ENCODE measurements at places on chromosomes 13 and 19.

DNA sequence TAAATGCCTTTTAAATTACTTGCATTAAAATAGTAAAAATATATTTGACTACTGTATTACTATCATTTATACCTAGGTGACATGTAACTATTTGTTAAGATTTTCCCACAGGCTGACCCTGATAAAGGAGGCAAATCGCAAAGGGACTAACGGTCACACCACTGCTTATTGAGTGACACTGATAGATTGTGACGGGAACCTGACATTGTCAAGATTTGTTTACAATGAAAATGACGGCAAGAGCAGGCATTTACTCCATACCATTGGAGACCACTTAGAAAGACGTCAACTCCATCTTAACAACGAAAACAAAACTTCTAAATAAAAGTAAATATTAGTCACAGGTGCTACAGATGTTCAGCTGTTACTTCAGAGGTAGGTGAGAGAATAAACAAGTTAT, 289.0 kb downstream of the DACH1 start:
- no peak for DNase-seq

DNA sequence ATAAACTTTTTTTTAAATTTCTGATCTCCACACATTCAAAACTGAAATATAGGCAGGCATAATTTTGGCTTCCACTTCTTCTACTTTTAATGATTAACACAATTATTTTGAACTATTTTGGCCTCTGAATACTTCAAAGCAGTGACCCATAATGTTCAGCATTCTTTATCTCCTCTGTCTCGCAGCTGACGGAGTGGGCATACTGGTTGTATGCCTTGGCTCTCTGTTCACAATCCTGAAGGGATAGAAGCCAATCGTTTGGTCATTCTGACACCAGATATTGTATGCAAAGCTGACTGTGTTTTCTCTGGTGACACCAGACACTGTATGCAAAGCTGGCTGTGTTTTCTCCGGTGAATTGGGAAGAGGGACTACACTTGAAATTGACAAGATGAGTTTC, 833.0 kb downstream of the EFNB2 start:
- no peak for DNase-seq

GRCh38 chr19:53772943-53773342, 51.2 kb downstream of the NLRP12 start:
- no peak for DNase-seq

DNA sequence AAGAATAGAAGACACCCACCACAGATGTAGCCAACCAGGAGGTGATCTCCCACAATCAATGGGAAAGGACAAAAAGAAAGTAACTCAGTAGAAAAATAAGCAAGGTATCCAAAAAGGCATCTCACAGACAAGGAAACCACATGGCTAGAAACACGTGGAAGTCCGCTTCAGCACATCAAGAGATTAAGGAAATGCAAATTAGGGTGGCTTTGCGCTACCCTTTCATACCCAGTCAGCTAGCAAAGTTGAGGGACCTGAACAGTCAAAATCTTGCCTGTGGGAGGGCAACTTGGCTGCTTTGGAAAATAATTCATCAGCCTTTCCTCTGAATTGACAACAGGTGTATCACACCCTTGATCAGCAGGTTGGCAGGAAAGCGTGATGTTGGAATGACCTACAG, 11.6 kb upstream of the UQCR11 start:
- no peak for DNase-seq

- peak; percentile 41 for DNase-seq
Measured at GRCh38 chr19:55437410-55437809, 5.7 kb downstream of the SHISA7 start.

DNA sequence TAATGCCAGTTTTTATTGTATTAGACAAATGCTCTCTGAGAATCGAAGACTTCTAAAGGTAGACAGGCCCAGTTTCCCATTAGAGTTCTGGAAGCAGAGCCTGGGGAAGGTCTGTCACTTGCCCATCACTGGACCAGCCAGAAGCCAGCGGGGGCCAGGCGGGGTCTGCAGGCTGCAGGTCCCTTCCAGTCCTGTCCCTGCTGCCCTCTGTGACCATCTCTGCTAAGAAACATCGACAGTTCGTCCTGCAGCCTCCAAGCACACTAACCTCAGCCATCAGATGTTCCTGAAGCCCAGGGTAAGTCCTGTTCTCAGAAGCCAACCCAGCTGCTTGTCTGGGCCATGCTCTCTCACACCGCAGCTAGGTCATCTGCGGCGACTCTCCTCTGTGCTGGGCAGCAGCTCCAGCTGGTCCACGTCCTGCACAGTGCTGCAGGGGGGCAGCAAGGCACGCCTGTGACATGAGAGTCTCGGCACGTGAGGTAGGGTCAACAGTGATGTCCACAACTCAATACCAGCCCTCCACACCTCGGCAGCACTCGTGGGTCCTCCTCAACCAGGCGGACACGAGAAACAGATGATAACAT, 2.9 kb upstream of the ADPRHL1 start:
- no peak for DNase-seq

DNA sequence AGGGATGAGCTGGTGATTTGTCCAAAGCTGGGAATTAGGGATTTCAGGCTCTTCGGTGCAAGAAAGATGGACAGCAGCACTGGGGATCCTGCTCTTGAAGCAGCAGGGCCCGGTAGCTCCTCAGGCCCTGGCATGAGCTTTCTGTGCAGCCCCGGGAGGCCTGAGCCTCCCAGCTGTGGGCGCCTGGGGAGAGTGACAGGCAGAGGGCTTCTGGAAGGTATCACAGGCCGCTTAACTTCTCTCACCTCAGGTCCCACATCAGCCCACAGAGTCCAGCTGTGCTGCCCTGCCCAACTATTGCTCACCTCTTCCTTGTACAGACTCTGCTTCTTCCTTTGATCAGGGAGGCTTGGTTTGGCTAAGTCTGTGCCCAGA, 14.6 kb upstream of the ZNF536 start:
- no peak for DNase-seq

- no peak for DNase-seq
Measured at GRCh38 chr13:66459143-66459542, 771.0 kb downstream of the PCDH9 start.

DNA sequence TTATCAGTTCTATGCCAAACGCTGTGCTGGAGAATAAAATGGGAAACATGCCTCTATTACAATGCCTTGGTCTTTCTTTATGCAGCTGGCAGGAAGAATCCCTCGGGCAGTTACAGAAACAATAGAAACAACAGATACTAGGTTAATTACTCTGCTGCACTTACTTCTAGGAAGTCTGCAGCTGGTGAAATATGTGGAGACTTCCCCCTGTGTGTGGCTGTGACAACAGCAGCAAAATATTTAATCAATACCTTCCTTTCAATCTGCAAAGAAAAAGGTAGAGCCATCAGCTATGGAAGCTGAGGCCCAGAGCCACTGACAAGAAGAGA, 9.9 kb downstream of the STOML3 start:
- DNase-seq: no peak

DNA sequence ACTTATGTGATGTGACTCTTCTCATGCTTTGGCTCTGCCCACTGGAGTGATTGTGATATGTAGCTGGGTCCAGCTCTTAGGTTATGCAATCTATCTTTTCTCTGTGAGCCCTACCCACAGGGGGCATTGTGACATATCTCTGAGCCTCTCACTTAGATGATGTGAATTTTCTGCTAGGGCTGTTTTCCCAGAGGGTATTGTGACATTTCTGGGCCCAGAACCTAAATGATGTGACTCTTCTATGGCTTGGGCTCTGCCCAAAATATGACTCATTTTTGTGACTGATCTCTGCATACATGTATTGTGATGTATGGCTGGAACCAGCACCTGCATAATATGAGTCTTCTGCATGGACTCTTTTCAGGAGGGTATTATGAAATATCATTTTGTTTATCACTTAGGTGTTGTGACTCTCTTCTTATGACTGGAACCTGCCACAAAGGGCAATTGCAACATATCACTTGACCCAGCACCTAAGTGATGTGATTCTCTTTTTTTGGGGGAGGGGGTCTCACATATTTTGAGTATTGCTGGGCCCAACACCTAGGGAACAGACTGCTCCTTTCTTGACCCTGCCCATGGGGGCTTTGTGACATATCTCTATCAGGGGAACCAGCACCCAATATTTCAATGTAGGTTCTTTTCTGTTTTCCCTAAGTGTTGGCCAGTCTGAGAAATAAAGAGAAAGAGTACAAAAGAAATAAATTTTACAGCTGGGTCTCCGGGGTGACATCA, 12.1 kb upstream of the ZNF254 start:
- DNase-seq: no peak

DNA sequence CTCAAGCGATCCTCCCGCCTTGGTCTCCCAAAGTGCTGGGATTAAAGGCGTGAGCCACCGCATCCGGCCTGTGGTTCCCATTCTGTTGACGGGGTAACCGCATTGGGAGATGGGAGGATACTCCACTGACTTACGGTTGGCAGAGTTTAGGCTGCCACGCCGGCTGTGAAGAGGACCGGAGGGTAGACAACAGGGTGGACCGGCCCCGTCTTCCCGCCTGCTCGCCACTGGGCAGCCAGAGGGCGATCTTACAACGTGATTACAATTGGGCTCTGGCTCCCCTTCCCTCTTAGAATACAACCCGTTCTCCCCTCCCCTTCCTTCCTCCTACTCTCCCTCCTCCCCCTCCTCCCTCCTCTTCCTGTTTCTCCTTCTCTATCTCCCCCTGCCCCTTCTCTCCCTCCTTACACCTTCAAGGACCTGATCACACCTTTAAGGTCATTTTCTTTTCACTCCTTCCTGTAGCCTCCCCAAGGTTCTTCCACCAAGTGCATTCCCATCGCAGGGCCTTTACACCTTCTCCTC, 957 bp upstream of the CCDC194 start:
- no peak for DNase-seq

GRCh38 chr13:100203696-100204367, 114.9 kb downstream of the PCCA start:
- no peak for DNase-seq

GRCh38 chr13:38265132-38265497, 84.5 kb upstream of the UFM1 start:
- DNase-seq: no peak

DNA sequence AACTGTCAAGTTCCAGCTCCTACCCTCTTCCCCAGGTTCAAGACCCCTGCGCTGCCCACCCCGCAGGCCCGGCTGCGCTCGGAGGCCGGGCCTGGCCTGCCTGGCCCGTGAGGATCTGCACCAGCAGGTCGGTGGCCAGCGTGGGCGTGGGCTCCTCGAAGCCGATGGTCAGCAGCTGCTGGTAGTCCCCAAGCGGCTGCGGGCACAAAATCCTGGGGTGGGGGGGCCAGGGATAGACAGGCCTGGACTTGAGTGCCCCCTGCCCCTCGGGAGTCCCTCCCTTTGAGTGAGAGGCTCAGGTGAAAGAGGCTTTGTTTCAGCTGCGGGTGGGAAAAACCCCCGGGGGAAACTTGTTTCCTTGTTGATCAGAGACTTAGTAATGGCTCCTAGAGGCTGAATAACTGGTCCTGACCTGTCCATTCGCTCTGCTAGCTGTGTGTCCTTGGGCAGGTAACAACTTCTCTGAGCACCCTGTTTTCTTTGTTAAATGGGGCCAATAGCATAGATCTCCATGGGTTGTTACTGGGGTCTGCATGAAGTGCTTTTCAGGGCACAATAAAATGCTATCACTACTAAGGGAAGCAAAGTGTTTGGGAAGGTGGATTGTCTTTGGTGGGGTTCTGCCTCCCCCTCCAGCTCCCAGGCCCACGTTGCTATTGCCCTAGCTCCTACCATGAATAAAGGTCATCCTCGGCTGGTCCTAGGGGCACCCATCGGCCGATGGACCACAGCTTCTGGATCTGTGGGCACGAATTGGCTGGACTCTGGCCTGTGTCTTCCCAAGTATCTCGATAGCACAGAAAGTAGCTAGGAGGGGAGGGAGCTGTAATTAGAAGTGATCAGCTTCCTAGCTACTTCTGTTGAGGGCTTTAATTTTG, 3.5 kb downstream of the C19orf67 start:
- no peak for DNase-seq

DNA sequence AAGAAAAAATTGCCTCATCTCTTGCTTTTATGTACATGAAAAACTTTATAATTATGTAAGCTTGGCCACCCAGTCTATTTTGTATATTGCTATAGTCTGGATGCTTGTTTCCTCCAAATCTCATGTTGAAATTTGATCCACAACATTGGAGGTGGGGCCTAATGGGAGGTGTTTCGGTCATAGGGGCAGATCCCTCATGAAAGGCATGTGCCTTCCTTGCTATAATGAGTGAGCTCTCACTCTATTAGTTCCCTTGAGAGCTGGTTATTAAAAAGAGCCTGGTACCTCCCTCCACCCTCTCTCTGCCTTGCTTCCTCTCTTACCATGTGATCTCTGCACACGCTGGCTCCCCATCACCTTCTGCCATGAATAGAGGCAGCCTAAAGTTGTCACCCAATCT, 1005.1 kb downstream of the PCDH9 start:
- DNase-seq: no peak

DNA sequence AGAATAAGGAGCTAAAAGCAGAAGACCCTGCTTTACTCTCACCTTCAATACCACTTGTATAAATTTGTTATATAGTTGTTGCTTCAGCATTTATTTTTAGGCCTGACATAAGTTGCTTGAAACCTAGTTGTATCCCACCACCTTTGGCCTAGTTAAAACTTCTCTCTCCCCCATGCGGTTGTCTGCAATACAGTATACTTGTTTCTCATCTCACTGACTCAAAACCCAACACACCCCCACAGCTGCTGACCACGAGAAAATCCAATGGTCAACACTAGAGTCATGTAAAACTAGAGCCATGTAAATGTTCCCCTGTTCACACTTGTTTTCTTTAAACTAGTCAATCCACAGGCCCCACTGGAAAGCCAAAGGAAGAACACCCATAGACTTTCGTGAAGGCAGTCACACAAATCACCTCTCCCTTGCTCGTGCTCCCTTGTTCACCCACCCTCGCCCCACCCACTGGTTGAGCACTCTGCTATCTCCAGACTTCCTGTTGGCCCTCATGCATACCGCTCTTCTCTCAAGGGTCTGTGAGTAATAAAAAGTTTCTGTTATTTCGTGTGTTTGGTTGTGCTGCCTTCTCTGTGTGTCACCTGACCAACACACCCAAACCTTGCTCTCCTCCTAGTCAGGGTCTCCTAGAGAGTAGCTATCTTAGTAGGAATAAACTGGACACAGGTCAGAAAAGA, 12.9 kb upstream of the CCDC169 start:
- DNase-seq: no peak

DNA sequence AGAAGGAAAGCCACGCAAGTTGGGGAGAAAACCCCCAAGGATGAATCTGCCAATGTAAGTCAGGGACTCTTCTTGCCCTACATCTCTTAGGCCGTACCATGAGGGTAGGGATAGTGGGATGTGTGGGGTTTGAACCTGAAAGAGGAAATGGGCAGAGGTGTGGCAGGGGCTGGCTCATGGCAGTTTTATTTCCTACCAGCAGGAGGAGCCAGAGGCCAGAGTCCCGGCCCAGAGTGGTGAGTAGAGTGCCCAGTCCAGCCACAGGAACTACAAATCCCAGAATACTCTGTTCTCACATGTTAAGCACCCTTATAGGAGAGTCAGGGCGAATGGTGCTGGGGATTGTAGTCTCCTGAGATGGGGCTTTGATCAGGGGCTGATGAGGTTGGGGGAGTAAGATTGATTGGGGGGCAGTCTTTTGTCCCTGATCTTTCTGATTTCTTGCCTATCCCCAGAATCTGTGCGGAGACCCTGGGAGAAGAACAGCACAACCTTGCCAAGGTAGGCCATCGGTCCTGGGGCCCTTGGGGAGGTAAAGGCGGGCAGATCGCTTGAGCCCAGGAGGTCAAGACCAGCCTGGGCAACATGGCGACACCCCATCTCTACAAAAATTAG, 16.5 kb downstream of the VASP start:
- DNase-seq: peak; percentile 51

Measured in NCI-H2107 (cell line).